Activated B cell treated with CpG ODN at 0.5 μM for 24 hours (primary cell): ENCODE measurements at places on chromosomes 6 and 20. TPM values are rescaled to one million over a fixed set of nuclear protein-coding genes. Genes with fewer than 3 reads are reported as not detected.

Gene SAMD5
- not detected in 2 replicates for total RNA-seq

Gene XKR7
- total RNA-seq, result 0.04 and 0.12 TPM in 2 replicates

Gene LYRM2
- total RNA-seq, result 41.9 and 44.9 TPM in 2 replicates

Gene FRMD1
- not detected in 2 replicates for total RNA-seq

- H3K36me3 ChIP-seq, result no peaks in the 10 kb centered on the region
- no peak overlapping the region for H3K4me3 ChIP-seq
- peaks cover 3% of the 10 kb centered on the region for H3K27me3 ChIP-seq
- H3K27ac ChIP-seq, result no peak overlapping the region
Observed at GRCh38 chr6:44698602-44699001, 311.1 kb downstream of the CDC5L start.

- peaks cover 8% of the 10 kb centered on the region for H3K36me3 ChIP-seq
- DNase-seq, result no peak
- H3K4me3 ChIP-seq, result no peak overlapping the region
Observed at GRCh38 chr6:13367396-13367795, 39.1 kb upstream of the TBC1D7 start.

DNA sequence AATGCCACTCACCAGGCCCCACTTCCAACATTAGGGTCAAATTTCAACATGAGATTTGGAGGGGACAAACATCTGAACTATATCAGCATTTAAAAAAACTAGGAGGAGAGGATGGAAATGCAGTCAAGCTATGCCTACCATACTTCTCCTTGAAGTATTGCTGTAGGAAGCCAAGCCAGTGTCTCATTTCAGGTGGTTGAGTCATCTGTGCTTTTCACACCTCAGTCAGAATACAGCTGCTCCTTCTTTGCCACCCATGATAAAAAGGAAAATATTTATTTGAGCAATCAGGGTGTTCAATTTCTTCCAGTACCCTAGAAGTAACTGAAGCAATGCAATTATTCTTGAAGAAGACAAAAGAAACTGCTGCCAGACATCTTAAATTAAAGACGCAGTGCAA, 47.0 kb upstream of the EEF1E1 start:
- no peak for DNase-seq
- H3K4me3 ChIP-seq, result no peak overlapping the region
- no peaks in the 10 kb centered on the region for H3K4me1 ChIP-seq

DNA sequence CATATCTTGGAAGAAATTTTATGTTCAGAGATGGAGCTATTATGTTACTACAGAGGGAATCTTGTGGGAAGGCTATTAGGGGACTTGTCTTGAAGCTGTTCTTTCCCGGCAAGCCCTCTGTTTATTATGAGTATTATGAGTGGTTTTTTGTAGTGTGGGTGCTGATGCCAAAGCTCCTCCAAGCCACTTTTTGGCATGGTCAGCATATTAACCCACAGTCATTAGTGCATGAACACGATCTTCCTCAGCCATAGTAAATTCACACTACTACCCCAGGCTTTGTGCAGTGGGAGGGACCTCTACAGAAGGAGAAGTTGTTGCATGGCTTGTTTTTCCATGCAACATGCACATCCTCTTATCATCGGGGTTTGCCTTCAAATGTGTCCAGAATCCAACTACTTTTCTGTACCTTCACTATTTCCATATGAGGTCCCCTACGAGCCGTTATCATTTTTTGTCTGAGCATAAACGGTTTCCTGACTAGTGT, 6.5 kb upstream of the BMP6 start:
- H3K27ac ChIP-seq, result no peak overlapping the region
- no peaks in the 10 kb centered on the region for H3K36me3 ChIP-seq
- peaks cover 29% of the 10 kb centered on the region for H3K27me3 ChIP-seq
- DNase-seq, result no peak
- no peak overlapping the region for H3K4me3 ChIP-seq
- H3K4me1 ChIP-seq, result peaks cover 4% of the 10 kb centered on the region

- no peak for DNase-seq
- H3K36me3 ChIP-seq, result no peaks in the 10 kb centered on the region
- H3K4me1 ChIP-seq, result no peaks in the 10 kb centered on the region
- H3K27me3 ChIP-seq, result no peaks in the 10 kb centered on the region
- H3K4me3 ChIP-seq, result no peak overlapping the region
- H3K27ac ChIP-seq, result no peak overlapping the region
Observed at GRCh38 chr6:19538096-19538495, 299.1 kb upstream of the ID4 start.
